ENCODE measurements at places on chromosomes 7 and 10. TPM values are rescaled to one million over a fixed set of nuclear protein-coding genes. Genes with fewer than 3 reads are reported as not detected.

ABCC2 gene
- 201 TPM for total RNA-seq

CASTOR2 gene
- total RNA-seq, result 2.9 TPM

PRKCQ gene
- total RNA-seq, result 5.1 TPM

NPY gene
- total RNA-seq, result not detected

PDE1C gene
- total RNA-seq, result 5.6 TPM

MMD2 gene
- not detected for total RNA-seq

CALML3 gene
- not detected for total RNA-seq

Data from A549 treated with CpdA at 1 μM for 4 hours (cell line).